ENCODE measurements at places on chromosomes 12 and 14. TPM values are rescaled to one million over a fixed set of nuclear protein-coding genes. Genes with fewer than 3 reads are reported as not detected.

- no peak for DNase-seq
Measured at GRCh38 chr12:96327346-96327745, 72.9 kb downstream of the CDK17 start.

SLC10A1 gene
- 0.22 TPM for polyA plus RNA-seq

SLCO1B1 gene
- polyA plus RNA-seq, result not detected

PPP1R1A gene
- polyA plus RNA-seq, result 4.6 TPM

- no peak for DNase-seq
Measured at GRCh38 chr14:57403521-57403864, 13.1 kb downstream of the NAA30 start.

GRCh38 chr14:68787092-68787992, 5.5 kb downstream of the ZFP36L1 start:
- DNase-seq, result no peak

DNA sequence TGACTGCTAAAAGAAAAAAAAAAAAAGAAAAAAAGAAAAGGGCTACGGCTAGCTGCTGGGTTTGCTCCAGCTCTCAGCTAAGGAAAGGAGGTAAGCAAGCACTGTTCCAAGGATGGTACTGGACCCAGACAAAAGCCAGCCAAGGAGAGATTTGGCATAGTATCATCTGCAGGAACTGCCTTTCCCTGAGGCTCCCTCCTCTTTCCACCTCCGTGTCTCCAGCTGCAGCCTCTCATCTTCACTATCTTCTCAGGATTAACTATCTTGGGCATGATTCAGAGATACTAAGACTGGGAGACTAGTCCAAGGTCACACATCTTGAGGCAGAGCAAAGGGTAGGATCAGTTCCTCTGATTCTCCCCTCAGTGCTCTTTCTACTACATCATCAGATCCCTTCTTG, 6.0 kb downstream of the KITLG start:
- DNase-seq, result no peak

GRCh38 chr14:66311990-66312389, 174.2 kb upstream of the CCDC196 start:
- no peak for DNase-seq

KCNH5 gene
- not detected for polyA plus RNA-seq

GRCh38 chr14:73261075-73261474, 23.8 kb downstream of the PAPLN start:
- DNase-seq, result no peak

- no peak for DNase-seq
Measured at GRCh38 chr14:105330491-105330895, 15.9 kb downstream of the PACS2 start.

DNA sequence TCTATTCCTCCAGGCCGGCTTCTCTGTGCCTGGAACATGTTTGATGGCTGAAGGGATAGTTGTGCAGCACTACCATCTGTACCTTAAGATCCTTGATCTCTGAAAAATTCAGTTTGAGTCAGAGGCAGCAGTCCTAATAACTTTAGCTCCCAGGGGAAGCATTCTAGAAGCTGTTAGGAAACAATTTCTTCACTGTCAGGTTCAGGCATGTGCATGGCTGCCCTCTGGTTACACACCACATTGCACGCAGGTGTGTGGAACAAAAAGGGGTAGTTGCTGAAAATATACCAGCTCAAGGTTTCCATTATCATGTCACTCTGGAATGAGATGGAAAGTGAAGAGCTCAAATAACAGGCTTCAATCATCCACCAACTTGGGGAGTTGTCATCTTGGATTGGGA, 80.1 kb downstream of the CHST11 start:
- DNase-seq, result no peak

- peak; percentile 12 for DNase-seq
Measured at GRCh38 chr12:53695152-53696145, 19.6 kb upstream of the ATP5MC2 start.

DNA sequence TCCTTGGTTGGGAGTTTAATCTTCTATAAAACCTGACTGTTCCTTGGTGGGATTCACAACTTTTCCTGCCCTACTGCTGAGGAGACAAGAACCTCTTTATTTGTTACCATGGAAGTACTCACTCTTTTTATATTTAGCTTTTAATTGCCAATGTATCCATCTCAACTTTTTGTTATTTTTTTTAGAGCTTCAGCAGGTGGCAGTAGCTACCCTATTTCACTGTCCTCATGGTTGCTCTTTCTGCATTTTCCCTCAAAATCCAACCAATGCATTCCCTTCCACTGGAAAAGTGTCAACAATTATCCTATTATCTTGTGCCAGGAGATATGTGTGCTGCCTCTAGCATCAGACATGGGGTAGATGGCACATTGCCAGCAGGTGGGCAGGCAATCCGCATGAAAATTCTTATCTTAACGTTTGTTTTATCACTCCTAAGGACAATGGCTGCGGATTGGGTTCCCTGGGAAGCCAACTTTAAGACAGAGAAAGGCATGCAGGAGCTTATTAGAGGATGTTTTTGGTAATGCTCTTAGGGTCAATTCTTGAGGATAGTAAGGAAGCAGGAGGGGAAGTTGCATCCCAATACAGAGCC, 406.4 kb downstream of the SNAPC1 start:
- no peak for DNase-seq

- no peak for DNase-seq
Measured at GRCh38 chr12:26283046-26283445, 87.7 kb downstream of the SSPN start.

GRCh38 chr14:55756557-55756956, 176.6 kb downstream of the KTN1 start:
- DNase-seq, result no peak

WDR20 gene
- 22.8 TPM for polyA plus RNA-seq

DNA sequence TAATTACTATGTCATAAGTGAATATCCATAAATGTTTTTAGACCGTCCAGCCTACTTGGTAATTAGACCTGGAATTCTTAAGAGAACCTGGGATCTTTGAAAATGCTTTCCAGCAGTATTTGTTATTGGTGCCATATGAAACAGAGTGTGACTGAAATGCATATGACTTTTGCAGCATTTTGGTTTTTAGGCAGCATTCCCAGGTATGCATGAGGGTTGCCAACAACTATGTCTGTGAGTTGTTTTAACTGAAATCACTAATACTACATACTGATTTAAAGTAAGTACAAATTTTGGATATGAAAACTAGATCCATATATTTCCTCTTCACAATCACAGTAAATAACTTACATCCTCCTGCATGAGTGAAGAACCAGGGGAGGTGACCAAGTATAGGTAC, 437.7 kb upstream of the FAR2 start:
- no peak for DNase-seq

NFE2 gene
- 8.8 TPM for polyA plus RNA-seq

GRCh38 chr14:99964979-99965378, 100.2 kb upstream of the EVL start:
- DNase-seq, result no peak

GRCh38 chr14:89639687-89640086, 222.7 kb upstream of the FOXN3 start:
- DNase-seq, result no peak

CISTR gene
- polyA plus RNA-seq, result not detected

SERPINA12 gene
- polyA plus RNA-seq, result not detected

GRCh38 chr14:98956181-98956580, 315.8 kb downstream of the BCL11B start:
- DNase-seq, result no peak

DNA sequence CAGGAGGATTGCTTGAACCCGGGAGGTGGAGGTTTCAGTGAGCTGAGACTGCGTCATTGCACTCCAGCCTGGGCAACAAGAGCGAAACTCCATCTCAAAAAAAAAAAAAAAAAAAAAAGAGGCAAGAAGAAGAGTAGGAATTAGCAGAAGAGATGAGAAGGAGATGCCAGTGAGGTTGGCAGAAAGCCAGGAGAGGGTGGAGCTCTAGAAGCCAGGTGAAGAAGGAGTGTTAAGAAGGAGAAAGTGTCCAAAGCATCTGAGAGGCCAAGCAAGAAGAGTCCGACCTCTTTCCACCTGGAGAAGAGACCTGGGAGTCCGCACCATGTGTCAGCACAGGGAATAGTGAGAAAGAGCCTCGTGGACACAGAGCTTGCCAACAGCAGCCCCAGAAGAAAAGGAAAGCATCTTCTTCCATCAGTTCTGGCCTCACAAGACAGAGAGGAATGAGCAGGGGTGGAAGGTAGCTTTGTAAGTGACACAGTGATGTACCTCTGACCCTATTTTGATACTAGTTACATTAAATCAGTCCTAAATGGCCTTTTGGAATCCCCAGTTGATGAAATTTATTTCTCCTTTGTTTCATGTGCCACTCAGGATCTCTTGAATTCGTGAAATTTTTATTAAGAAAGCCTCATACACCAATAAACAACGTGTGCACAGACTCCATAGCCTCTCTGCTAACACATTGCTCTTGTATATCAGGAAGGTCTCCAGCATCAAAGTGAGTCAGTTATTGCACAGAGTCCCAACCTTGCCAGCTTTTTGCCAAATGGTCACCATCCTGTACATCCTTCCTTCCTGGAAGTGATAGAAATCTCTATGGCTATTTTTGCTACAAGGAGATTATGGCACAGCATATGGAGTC, 70.6 kb downstream of the SAMD4A start:
- DNase-seq, result no peak

DNA sequence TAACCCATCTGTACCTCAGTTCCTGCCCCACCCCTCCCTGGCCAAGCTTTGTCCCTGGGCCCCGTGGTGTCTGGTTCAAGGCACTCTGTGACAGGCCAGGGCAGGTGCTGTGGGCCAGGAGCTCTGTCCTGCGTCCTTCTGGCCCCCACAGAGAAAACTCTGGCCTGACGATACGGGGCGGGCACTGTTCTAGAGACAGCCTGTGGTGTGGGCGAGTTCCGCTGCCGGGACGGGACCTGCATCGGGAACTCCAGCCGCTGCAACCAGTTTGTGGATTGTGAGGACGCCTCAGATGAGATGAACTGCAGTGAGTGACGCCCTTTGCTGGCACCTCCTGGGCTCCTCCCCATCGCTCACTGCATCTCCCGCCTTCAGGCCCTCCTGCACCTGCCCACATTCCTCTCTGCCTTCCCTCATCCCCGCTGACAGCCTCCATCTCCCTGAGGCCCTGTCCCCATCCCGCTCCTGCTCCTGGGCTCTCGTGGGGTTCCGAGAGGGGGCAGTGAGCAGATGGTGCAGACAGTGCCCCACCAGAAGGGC, 22.8 kb upstream of the NXPH4 start:
- DNase-seq, result no peak

DNA sequence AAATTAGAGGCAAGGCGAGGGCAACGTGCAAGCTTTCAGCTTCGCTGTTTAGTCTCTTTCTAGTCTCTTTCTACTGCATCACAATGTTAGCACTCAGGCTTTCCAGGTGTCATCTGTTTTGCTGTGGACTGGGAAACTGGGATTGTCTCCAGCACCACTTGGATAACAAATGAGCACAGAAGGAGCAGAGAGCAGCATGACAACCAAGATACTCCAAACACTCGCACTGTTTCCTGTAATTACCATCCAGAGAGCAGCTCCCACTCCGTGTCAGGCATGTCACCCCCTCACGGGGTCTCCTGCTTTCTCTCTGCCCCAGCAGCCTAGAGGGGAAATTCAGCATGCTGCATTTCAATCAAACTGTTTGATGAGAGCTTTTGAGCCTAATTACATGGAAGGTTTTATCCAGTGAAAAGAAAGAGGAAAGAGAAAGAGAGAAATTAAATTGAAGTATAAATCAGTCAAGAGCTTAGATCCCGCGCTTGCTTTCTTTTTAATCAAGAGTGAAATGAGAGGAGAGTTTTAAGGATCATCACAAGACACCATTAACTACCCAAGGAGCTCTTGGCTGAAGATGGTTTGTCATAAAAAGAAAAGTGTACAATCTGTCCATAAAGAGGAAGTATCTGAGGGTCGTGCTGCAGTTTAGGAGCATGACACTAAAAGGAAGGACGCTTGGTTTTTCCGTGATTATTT, 917.7 kb downstream of the DIO2 start:
- DNase-seq, result no peak

TC2N gene
- polyA plus RNA-seq, result 27.1 TPM

DNA sequence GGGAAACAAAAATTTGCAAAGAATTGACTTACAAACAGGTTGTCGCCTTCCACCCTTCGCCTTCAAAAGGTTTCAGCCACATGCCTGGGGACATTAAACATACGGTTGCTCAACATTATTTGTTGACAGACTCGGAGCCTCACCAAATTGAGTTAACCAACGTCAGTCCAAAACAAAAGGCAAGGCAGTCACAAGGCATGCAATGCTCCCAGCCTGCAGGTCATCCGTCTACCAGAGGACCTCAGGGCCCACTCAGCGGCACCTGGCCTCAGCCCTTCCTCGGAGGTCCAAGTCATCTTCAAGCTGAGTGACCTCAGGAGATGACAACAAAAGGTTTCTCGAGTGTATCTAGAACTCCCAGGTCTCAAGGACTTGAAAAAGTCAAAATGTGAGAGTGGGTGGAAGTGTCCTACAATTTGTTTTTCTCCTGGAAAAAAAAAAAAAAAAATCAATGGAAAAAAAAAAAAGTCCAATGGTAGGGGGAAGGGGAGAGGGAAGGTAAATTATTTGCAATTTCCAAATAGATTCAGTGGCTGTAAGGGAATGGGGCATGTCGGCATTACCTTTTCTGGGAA, 64.3 kb downstream of the KDM2B start:
- no peak for DNase-seq

DNA sequence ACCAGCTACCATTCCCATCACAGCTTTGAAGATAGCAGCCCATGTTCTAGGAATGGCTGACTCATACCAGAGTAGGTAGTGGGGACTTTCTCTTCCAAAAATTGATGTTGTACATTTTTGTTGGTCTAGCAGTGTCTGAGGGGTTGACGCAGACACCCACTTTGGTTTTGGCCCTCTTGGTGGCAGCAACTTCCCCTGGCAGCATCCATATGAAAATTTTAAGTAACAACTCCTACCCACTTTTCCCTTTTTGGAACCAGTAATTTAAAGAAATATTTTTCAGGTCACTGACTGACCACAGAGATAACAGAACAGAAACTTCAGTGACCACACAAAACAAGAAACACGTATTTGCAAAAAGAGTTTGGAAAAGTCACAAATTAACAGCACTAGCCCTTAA, 162.0 kb upstream of the TMCC3 start:
- no peak for DNase-seq
